ENCODE measurements at places on chromosomes 2 and 18.

DNA sequence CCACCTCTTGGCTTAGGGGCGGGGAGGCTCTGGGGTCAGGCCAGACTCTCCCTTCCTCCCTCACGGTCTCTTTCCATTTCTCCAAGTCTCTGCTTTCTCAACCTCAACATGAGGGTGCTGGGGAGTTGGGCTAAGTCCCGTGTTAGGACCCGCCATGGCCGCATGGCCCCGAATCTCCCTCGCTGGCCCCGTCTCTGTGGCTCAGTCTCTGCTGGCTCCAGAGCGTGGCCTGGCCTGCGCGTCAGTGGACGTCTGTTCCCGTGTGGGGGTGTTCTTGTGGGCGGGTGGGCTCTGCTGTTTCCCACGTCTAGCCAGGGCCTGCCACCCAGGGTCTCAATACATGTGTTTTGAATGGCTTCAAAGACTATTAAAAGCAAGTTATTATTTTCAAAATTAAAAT lies 12.4 kb downstream of the ALLC start:
- DNase-seq, result no peak

DNA sequence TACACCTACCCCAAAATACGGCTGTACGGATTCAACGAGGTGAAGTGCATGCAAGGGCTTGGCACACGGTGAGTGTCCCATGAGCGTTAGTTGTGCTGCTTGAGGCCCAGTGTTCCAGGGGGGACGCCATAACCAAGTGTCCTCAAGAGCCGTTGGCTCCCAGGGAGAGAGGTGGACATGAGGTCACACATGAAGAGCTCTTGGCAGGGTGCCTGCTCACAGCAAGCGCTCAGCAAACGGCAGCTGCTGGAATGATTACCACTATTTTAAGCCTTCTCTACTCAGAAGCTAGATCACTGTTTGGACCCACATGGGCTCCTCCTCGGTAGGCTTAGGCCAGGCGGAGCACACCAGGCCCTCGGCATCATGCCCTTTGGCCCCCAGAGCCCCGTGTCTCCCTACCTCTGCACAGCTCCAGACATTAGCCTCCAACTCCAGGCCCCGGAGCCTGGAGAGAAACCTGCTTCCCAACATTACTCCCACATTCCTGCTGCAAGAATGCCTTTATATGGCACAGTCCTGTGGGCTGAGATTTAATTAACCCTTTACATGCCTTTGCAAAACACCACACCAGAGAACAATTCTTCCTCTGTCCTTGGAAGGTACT lies 68.4 kb upstream of the PPP1CB start:
- peak; percentile 59 for DNase-seq

DNA sequence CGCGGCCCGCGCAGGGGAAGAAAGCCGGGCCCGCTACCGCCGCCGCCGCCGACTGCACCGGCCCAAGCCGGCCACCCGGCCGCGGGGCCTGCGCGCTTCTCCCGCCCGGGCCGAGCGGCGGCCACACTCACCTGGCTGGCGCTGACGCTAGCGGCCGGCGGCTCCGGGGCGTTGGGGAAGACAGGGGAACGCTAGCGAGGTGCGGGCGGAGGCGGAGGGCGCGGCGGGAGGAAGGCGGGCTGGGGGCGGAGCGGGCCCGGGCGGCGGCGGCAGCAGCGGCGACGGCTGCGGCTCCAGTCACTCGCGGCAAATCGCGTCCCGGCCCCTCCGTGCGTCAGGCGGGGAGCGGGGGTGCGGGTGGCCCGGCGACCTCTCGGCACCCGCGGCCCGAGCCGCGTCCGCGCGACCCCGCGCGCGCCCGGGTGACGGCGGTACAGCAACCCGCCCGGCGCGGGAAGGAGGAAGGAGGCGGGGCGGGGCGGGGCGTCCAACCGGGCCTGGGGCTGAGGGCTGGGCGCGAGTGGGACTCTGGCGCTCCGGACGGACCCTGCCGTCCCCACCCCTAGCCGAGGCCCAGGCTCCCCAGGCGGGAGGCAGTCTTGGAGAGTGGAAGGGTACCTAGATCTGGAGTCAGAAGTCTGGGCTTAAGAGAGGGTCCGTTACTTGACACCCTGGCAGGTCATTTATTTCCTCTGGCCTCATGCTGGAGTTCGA lies at the start of gene SESTD1:
Gene SESTD1 (minus strand): TSS at position 465 of the 714 bp plus-strand sequence. CDS start 72,991 bp downstream, outside the sequence.
- DNase-seq, result peak; percentile 67

DNA sequence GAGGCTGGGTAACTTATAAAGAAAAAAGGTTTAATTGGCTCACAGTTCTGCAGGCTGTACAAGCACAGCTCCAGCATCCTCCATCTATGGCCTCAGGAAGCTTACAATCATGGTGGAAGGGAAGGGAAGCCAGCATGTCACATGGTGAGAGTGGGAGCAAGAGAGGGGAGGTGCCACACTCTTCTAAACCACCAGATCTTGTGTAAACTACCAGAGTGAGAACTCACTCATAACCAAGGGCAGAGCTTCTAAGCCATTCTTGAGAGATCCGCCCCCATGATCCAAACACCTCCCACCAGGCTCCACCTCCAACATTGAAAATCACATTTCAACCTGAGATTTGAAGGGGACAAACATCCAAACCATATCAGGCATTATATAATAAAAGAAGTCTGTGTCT lies 121.6 kb upstream of the CDC42EP3 start:
- DNase-seq, result no peak

GRCh38 chr18:3481696-3482210 lies 31.8 kb downstream of the TGIF1 start:
- DNase-seq, result no peak

GRCh38 chr2:10085668-10086059 lies 5.5 kb upstream of the CYS1 start:
- DNase-seq, result no peak

- no peak for DNase-seq
These were observed 37.9 kb downstream of the GDF7 start for GRCh38 chr2:20704886-20705285.

DNA sequence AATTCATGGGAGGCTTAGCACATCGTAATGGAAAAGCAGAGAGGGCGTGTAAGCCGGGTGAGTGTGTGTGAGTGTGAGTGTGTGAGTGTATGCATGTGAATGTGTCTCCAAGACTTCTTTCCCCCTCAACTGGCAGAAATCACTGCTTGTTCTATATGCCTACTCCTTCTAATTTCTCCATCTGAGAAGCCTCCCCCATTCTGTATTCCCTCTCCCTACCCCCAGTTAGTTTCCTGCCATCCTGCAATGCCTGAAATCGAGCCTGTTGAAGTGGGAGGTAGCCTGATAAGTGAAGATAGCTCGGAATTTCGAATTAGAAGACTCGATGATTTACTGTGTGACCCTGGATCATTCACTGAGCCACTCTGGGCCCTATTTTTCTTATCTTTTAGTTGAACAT lies 30.0 kb upstream of the YWHAQ start:
- no peak for DNase-seq

GRCh38 chr2:48566592-48567310 lies 36.8 kb downstream of the STON1 start:
- no peak for DNase-seq

- no peak for DNase-seq
These were observed 132.7 kb downstream of the TSN start for GRCh38 chr2:121888189-121888557.

DNA sequence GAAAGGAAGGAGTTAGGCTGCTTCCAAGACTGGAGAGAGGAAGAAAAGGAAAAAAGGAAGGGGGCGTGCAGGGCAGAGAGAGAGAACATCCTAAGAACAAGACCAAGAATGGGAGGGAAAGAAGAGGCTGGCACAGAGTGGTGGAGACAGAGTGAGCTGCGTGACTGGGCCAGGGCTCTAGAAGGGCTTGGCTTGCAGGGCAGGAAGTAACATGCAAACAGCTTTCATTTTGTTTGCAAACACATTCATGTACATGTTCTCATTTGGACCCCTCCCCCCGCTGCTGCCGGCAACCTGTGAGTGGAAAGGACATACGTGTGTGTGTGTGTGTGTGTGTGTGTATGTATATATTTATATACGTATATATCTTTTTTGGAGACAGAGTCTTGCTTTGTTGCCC lies 46.8 kb upstream of the DNMT3A start:
- DNase-seq, result no peak

GRCh38 chr2:175166216-175166824 lies 1.7 kb downstream of the ATF2 start:
- DNase-seq, result no peak

DNA sequence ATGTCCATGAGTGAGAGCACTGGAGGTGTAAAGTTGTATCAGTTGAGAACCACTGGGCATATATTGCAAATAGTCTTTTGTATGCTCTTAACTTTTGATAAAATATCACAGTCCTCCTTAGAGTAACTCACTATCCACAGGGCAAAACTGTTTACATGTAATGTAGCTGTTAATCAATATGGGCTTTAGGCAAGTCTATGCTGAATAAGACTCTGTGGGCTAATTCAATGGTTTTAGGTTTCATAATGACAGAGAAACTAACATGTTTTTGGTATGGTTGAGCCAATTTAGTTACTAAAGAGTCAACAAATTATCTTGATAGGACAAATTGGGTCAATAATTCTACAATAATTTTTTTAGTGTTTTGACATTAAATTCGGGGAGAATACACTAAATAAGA lies 1134.9 kb upstream of the FAM98A start:
- no peak for DNase-seq

DNA sequence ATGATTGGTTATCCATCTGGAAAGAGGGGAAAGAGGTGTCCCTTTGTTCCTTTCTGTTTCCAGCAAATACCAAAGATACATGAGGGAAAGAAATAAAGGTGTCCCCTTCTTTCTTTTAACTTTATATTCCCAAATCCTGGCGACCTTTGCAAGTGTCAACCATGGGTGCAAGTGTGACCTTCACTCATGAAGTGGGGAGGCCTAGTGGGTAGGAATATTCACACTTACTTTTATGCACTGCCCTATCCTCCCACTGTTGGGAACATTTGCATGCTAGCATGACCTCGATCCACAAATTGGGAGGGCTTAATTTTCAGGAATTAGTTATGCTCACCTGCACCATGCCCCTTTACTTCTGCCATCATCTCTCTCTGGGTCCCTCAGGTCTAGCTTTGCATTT lies 70.2 kb upstream of the ZNF804A start:
- DNase-seq, result no peak

DNA sequence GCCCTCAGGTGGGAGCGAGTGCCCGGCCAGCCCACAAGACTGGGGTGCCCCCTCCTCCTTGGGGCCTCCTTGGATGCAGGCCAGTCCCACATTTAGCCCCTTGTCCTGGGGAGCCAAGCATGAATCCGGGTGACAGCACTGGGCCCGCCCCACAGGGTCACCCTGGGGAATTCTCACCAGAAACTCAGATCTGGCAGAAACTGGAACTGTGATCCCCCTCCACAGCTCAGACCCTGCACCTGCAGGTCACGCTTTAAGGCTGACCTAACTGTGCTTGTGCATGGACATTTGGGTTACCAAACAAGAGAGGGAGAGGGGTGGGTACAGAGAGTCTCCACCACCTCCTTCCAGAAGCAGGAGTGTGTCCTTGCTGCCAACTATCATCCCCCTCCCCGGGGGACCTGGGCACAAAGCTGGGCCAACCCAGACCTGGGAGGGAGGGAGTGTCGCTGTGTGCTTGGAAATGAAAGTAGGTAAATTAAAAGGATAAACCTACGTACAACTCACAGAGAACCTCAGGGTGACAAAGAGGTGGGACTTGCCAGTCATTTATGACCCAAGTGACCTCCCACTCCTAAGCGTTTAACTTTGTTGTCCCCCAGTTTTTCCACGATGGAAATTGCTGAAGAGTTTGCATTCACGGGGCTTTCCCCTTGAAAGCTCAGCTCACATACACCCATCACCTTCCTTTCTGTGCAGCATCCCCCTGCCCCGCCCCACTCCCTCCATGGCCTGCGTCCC lies 9.1 kb downstream of the ITM2C start:
- DNase-seq, result no peak
